NCI-H187 treated with DMSO at 0.1 percent for 48 hours (cell line): ENCODE measurements at places on chromosomes 13 and 19.

DNA sequence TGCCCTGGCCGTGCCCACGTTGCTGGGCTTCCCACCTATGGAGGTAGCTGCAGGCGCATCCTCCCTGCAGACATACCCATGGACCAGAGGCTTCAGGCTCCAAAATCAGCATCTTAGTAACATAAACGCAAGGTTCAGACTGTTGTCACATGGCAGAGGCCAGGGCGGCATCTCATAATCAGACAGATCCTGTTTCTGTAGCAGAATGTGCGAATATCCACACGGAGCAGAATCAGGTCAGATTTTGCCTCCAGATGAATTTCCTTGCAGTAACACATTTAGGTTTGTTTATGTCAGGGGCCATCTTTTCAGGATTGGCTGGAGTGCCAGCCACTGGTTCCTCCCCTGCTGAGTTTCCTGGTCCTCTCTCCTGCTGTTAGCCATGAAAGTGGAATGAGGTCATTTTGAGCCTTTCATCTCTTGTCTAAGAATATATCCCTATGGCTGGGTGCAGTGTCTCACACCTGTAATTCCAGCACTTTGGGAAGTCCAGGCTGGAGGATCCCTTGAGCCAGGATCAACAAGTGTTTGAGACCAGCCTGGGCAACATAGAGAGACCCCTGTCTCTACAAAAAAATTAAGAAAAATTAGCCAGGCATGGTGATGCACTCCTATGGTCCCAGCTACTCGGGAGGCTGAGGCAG lies 20.5 kb downstream of the SMARCA4 start:
- no peak for DNase-seq

DNA sequence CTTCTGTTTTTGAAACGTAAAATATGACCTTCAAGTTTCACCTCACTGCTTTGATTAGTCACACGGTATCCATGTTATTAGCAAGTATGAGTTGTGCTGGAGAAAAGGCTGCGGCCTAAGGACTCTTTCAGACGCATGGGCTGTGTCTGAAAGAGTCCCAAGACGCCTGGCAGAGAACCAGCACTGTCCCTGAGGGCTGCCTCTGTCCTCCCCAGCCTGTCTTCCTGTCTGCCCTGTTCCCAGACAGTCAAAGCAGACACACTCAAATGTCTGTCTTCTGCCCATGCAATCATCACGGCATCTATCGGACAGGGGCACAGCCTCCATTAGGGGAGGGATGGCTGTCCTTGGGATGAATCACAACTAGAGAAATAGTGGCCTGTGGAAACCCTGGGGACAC lies 65.5 kb downstream of the DPY19L3 start:
- no peak for DNase-seq

GRCh38 chr13:52010890-52011631 lies at the start of gene ATP7B:
Gene ATP7B (minus strand): TSS chr13:52011450. CDS start chr13:52011337, 113 bp downstream.
- DNase-seq = no peak

- DNase-seq = no peak
Measured at GRCh38 chr19:11651062-11651461, 53.8 kb downstream of the ZNF627 start.

- peak; percentile 84 for DNase-seq
Measured at GRCh38 chr19:3184847-3185460, 776 bp upstream of the NCLN start.

GRCh38 chr13:84294576-84294975 lies 412.3 kb upstream of the SLITRK1 start:
- DNase-seq = no peak

DNA sequence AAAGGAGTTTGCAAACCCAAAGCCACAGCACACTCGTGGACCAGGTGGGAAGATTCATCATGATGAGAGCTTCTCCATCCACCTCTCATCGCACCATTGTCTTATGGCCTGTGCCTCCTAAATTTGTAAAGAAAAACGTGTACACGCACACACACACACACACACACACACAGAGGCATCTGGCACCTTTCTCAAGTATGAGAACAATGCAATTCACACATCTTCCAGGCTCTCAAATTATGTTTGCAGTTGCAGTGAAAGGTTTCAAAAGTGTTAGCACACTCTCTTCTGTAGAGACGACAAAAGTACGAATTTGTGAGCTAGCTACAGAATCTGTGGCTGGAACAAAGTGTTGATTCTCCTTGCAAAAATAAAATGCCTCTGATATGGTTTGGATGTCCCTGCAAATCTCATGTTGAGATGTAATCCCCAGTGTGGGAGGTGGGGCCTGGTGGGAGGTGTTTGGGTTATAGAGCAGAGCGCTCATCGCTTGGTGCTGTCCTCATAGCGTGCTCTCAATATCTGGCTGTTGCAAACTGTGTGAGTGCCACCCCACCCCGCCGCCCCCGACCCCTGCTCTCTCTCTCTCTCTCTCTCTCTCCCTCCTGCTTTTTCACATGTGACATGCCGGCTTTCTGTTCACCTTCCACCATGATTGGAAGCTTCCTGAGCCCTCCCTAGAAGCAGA lies 21.8 kb upstream of the RAB20 start:
- DNase-seq = no peak

DNA sequence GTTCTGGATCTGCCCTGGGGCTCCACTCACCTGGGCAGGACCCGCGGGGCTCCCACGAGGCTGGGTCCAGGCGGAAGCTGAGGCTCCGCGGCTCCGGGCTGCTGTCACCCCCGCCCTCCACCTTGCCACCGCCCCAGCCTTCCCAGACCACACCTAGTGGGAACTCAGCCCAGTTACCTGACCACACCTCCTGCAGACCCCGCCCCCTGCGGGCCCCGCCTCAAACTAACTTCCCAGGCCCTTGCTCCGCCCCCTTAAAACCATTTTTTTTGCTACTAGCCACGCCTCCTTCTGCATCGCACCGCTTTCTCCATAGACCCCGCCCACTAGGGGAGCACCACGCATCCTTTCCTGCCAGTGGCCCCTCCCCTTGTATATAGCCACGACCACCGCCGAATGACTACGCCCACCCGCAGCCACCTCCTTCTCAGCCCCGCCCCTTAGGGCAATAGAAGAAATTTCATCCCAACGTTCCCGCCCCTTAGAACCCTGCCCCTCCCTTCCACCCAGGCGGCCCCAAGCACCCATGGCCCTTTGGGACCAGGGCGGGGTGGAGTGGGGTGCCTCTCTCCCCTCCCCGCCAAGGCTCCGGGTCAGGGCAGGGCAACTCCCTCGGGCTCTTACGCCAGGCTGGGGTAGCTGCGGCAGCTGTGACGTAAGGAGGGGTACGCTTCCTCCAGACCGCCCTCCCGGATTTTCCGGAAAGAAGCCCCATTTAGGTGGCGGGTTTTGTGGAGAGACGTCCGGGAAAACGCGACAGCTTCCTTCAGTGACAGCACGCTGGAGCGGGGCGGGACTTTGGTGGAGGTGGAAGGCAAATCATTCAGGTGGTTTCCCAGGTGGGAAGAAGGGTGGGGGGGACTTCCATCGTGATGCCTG lies at the start of gene SH2D3A:
TSS of gene SH2D3A (minus strand) at position 79 of the 879 bp plus-strand sequence. CDS start 3,687 bp downstream, outside the sequence.
- no peak for DNase-seq

DNA sequence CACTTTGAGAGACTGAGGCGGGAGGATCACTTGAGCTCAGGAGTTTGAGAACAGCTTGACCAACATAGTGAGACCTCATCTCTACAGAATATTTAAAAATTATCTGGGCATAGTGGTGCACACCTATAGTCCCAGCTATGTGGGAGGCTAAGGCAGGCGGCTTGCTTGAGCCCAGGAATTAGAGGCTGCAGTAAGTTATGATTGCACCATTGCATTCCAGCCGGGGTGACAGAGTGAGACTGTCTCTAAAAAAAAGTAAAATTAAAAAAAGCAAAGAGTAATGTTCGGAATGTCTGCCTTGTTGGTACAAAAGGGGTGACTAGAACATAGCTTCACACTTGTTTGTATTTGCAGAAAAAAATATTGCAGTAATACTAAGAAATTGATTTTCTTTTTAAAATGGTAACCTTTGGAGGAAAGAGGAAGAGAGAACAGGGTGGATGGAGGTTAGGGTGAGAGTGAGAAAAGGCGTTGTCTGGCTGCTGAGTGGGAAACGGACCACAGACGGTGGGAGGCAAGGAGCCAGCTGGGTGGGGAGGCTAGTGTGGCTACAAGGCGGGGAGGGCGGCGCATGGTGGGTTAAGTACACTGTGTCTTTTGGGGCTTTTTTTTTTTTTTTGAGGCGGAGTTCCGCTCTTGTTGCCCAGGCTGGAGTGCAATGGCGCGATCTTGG lies 10.2 kb downstream of the PPP1R14A start:
- no peak for DNase-seq

DNA sequence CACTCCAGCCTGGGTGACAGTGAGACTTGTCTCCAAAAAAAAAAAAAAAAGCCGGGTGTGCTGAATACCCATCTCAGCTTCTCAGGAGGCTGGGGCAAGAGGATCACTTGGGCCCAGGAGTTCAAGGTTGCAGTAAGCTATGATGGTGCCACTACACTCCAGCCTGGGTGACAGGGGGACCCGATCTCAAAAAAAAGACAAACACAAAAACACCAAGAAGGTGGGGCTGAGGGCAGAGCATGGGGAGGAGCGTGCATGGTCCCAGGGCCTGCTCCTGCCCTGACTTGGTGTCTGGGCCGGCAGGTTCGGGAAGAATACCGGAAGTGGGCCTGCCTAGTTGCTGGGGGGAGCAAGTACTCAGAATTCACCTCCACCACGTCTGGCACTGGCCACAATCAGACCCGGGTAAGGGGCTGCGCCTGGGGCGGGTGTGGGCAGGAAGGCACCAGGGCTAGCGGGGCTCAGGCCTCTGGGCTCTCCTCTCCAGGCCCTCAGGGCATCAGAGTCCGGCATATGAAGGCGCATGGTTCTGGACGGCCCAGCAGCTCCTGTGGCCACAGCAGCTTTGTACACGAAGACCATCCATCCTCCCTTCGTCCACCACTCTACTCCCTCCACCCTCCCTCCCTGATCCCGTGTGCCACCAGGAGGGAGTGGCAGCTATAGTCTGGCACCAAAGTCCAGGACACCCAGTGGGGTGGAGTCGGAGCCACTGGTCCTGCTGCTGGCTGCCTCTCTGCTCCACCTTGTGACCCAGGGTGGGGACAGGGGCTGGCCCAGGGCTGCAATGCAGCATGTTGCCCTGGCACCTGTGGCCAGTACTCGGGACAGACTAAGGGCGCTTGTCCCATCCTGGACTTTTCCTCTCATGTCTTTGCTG lies 11.3 kb downstream of the DDX39A start:
- no peak for DNase-seq

DNA sequence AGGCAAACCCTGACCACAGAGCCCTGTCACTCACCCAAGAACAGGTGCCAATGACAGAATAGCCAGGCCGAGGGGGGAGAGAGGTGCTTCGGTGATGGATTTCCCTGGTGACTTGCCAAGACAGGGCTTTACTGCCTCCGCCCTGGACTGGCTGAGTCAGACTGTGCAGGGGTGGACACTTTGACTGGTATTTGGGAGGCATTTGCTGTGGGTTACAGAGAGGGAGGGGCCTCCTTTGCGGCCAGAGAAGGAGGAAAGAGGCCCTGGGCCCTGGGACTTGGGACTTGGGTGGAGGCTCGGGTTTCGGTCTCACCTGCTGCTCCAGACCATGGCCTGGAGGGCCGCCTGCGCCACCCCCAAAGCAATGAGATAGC lies 4.6 kb upstream of the EPS8L1 start:
- no peak for DNase-seq

- DNase-seq = no peak
Measured at GRCh38 chr13:28545583-28546333, 50.8 kb upstream of the FLT1 start.

- no peak for DNase-seq
Measured at GRCh38 chr19:9909251-9909650, 27.1 kb downstream of the OLFM2 start.
